Cardiac fibroblast (primary cell): ENCODE measurements at places on chromosomes 11 and 22.

GRCh38 chr11:104956528-104956927 is 11.8 kb downstream of the CASP4 start:
- peak; percentile 23 for DNase-seq

DNA sequence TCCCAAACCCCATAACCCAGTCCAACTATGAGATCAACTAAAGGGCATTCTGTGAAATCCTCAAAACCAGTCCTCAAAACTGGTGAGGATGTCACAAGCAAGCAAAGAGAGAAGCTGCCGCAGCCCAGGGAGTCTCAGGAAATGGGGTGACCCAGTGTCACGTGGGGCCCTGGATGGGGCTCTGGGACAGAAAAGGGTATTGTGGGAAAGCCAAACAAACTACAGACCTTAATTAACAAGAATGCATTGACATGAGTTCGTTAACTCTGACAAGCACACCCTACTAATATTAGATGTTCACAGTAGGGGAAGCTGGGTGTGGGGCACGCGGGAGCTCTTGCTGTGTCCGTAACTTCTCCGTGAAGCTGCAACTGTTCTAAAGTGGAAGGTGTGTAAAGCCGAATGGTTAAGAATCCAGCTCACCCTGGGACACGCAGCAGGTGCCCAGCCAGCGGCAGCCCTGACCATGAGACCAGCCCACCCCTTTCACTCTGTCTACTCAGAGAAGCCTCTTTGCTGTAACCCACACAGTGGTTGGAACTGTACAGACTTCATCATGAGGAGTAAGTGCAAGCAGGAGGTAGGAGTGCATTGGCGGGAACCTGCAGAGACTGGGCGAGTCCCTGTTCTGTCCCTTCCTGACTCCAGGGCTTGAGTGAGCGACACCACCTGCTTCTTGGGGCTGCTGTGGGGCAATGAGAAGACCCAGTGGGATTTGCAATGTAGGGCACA is 17.9 kb downstream of the LINC01488 start:
- DNase-seq = no peak

GRCh38 chr11:88494848-88495247 is 157.3 kb upstream of the CTSC start:
- peak; percentile 24 for DNase-seq

DNA sequence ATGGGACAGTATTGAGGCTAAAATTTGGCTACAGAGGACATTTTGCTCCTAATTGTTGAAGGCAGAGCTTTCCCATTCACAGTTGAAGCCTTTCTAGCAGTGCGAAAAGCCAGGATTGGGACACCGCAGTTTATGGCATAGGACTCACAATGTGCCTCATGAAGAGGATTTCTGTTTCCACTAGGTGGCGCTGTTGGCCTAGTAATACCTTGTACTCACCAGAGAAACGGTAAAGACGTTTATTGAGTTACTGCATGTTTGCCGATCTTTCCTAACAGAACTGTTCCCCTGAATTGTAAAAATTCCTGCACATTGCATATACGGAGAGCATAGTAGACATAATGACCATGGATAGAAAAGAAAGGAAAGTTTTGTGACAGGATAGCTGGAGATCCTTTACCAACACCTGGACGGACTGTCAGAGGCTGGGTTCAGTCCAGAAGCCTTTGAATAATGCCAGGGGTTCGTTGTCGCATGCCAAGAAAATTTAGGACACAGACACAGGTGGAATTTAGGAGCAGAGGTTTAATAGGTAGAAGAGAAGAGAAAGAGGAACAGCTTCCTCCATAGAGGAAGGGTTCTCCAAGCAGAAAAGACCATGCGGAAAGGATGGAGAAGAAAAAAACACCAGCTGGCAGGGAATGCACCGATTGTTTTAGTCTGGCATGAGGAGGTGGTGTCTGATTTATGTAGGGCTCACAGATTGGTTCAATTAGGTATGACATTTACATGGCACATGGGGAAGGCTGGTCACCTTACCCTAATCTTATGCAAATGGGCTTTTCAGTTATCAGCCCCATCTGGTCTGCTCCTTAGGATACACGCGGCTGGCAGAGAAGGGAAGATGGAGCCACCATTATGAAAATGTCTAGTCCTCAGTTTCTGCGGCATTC is 10.8 kb upstream of the OR51D1 start:
- peak; percentile 89 for DNase-seq

DNA sequence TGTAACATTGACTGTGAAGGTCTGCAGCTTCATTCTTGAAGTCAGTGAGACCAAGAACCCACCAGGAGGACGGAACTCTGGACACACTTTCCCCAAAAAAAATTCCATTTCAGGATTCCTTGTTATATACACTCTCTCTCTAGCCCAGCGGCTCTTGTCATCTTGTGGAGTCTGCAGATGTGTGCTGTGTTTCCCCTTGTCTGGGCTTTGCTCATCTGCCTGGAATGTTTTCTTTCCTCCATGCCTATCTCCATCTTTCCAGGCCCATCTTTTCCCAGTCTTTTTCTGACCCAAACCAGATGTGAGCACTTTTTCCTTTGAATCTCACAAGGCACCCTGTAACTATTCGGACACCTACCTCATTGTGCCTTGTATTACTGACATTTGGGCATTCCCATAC is 5.1 kb upstream of the DRG1 start:
- DNase-seq = no peak

DNA sequence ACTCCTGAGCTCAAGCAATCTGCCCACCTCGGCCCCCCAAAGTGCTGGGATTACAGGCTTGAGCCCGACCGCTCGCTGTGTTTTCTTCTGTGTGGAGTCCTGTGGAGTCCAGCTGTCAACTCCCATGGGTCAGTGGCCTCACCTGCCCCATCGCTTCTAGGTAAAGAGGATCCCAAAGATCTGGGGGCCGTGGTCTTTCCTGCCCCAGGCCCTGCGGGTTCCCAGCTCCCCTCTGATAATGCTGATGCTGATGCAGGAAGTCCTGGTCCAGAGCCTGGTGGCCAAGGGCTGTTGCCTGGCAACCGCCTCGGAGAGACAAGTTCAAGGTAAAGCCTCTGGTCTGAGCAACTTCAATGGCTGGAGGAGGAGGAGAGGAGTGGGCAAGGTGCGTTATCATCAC is 9.6 kb downstream of the SSTR3 start:
- DNase-seq = no peak

DNA sequence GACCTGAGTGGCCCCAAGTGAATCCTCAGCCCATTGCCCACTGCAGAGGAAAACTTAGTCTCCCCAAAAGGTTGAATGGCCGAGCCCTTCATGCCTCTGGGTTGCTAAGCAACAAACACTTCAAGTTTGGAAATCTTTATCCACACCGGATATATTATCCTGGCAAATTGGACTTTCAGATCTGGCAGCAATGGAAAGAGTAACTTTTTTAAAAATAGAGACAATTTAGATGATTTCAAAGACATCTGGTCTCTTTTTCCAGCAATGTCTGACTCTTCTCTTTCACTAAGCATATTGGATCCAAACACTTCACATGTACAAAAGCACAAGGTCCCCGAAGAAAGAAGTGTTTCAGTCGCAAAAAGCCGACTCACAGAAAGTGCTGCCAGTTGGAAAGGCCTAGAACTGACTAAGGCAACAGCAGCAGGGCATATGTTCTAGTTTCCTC is 505.3 kb downstream of the SOX6 start:
- DNase-seq = no peak

DNA sequence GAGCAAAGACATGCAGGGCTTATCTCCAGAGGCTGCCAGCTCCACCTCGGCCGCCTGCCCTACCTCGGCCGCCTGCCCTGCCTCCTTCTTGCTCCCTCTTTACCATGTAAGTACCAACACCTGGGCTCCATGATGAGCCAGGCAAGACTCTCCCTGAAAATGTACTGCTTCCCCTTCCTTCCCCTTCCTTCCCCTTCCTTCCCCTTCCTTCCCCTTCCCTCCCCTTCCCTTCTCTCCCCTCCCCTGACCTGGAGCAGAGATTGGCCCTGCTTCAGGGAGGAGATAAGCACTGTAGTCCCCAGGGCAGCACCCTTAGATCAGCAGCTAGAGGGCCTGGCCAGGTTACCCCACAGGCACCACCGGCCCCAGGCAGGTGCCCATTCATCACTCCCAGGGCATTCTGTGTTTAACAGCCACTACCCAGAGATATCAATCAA is 25.4 kb upstream of the ADORA2A start:
- no peak for DNase-seq

DNA sequence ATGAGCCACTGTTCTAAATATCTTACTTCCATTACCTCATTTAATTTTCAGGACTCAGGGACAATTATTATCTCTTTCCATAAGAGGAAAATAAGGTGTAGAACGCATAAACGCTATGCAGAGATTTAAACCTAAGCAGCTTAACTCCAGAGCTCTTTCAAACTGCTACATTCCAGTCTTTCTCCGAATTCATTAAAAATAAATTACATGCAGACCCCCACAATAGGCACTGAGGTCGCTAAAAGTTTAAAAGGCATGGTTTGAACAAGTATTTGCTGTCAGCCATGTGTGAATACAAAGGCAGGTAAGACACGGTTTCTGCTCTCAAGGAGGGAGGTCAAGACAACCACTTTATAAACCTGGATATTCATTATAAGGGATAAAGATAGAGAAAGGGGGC is 983 bp downstream of the NARS2 start:
- no peak for DNase-seq
